ENCODE measurements at places on chromosomes 3 and 15.

DNA sequence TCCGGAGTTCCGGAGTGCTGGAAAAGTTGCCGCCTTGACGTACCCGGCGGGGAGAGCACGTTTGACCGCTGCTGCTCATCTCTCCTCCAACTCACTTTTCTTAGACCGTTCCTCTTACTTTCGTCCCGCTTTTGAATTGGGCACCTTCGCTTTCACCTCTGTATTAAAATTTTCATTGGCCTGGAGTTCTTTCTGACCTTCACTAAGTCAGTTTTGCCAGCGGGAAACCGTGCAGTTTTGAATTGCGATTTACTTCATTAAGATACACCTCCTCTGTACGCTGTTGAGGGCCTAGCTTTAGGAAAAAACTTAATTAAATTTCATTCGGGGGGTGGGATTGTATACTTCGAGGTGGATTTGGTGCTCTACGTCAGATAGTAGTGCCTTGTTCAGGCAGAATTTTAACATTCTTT, 1.3 kb downstream of the GMPS start:
- DNase-seq: no peak

DNA sequence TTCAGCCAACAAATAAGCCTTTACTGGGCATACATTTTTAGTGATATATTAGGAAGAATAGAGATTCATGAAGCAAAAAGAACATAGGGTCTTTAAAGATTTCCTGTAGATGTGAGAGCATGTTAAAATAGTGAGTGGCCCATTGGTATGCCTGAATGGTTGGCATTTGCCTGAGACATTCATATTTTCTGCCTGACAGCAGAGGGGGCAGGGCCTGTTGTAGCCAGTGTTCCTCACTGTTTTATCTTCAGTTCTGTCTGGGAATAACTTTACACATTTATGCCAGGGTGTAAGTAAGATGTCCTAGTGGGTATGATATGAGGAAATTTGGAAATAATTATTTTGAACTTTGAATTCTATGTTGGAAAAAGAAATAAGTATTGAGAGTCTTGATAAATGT, 704.7 kb upstream of the ARPP21 start:
- DNase-seq: no peak

DNA sequence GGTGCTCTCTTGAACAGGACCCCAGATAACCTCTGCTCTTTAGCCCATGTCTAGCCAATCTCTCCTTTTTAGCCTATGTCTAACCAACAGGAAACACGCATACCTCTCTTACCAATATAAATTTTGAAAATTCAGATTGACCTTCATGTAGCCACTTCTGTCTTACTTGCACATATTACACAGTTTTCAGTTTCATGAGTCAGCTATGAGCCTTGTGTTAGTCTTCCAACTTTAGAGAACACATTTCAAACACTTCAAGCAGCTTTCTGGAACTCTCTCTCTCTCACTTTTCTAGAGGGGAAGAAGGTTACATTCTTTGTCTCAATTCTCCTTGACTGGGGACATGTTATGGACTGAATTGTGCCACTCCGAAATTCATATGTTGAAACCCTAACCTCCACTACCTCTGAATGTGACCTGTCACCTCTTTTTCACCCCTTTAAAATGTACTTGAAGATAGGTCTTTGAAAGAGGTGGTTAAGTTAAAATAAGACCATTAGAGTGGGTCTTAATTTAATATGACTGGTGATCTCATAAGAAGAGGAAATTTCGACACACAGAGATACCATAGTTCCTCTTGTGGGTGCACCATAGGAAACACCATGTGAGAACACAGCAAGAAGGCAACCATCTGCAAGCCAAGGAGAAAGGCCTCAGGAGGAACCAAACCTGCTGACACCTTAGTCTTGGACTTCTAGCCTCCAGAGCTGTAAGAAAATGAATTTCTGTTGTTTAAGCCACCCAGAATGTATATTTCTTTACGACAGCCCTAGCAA, 480.3 kb upstream of the ALCAM start:
- no peak for DNase-seq

- no peak for DNase-seq
Measured at GRCh38 chr3:9387322-9387655, 10.1 kb upstream of the SETD5 start.

- no peak for DNase-seq
Measured at GRCh38 chr3:188877381-188877780, 294.4 kb upstream of the TPRG1 start.

GRCh38 chr3:158859362-158859761, 57.5 kb downstream of the MFSD1 start:
- DNase-seq: no peak

- DNase-seq: no peak
Measured at GRCh38 chr3:4596612-4597011, 103.5 kb downstream of the ITPR1 start.

GRCh38 chr15:45442507-45443135, 64.3 kb upstream of the GATM start:
- no peak for DNase-seq

DNA sequence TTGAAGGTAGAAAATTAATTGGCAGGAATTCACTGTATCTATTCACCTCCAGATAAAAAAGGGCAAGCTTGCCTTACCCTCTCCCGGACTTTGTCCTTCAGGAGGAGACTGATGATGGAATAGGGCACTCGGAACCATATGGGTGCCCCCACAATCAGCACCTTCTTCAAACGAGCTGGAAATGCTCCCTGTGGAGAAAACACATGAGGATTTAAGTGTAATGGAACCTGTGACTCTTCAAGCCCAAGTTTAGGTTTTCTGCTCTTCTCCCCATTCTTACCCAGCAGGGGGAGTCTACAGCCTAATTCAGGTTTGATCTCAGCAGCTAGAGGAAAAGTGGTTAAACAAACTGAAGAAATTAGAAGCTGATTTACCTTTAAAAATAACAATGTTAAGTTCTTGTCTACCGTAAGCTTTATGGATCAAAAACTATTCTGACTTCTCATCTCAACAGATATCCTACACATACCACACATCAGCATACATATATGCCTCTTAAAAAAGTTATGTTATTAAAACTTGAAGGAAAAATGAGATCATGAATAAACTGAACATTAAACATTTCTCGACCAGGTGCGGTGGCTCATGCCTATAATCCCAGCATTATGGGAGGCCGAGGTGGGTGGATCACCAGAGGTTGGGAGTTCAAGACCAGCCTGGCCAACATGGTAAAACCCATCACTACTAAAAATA, 57.5 kb upstream of the SIN3A start:
- DNase-seq: no peak

DNA sequence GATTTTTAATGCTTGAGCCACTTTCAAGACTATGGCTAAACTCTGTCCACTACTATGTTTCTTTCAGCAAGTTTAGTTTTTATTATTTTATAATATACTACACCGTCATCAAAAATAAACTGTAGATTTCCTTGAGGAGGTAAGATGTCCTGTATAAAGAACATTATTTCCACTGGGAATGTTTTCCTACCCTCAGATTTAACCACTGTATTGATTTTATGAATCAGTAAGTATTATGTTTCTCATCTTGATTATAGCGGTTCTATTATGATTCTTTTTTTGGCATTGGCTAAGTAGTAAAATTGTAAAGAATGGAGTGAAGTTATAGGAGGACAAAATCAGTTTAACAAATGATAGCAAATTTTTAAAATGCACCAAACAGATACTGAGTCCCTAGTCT, 44.4 kb downstream of the ADAM10 start:
- DNase-seq: no peak

- peak; percentile 46 for DNase-seq
Measured at GRCh38 chr15:60477916-60478565, 901 bp downstream of the ICE2 start.

DNA sequence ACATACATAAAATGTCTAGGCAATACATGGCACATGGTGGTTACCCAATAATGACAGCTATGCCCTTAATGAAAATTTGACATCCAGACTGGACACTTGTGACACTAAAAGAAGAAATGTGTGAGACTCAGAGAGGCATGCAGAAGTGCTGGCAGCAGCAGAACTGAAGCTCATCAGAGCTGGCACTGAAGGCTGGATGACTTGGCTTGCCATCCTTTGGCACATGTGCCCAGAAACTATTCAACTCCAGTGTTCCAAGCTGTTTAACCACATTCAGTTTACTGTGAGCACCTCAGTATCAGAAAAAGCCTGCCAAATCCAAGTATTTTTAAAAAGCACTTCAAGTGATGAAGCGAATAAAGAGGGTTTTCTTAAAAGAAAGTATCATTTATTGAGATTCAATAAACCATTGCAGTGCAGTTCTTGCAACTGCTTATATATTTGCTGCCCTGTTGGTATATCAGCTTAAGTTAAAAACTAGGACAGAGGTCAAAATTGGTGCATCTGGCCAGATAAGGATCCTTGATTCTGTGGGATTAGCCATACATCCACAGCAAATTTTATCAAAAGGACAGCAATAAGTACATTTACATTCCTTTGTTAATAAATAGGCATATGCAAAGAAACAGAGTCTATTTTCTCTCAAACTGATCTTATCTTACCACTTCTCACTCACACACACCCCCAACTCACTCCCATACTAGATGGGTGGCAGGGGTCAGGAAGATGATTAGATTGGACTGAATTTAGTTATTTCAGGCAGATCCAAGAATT, 15.8 kb downstream of the IGSF11 start:
- no peak for DNase-seq

GRCh38 chr15:56817321-56818080, 84.2 kb upstream of the ZNF280D start:
- peak; percentile 66 for DNase-seq

GRCh38 chr3:140443073-140443472, 234.8 kb upstream of the TRIM42 start:
- no peak for DNase-seq

- no peak for DNase-seq
Measured at GRCh38 chr15:75905231-75905630, 1.6 kb downstream of the FBXO22 start.

GRCh38 chr3:31600431-31600830, 67.7 kb downstream of the STT3B start:
- no peak for DNase-seq

DNA sequence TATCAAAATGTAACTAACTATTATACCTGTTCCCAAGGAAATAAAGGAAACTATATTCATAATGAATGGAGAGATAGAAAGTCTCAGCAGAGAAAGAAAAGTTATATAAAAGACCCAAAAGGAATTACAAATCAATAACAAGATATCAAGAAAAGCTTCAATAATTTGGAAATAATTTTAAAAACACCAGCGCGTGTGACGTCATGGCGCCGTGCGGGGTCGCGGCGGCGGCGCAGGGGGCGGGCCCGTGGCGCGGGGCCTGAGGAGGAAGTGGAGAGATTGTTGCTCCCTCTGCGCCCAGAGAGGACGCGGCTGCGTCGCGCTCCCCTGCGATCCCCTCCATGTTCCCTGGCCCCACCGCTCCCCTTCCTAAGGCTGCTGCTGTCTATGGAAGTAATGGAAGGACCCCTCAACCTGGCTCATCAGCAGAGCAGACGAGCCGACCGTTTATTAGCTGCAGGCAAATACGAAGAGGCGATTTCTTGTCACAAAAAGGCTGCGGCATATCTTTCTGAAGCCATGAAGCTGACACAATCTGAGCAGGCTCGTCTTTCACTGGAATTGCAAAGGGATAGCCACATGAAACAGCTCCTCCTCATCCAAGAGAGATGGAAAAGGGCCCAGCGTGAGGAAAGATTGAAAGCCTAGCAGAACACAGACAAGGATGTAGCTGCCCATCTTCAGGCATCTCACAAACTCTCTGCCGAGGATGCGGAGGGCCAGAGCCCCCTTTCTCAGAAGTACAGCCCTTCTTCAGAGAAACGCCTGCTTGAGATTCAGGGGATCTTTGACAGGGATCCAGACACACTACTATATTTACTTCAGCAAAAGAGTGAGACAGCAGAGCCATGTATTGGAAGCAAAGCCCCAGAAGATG, 4.1 kb downstream of the XCR1 start:
- DNase-seq: no peak

GRCh38 chr3:98918586-98918985, 17.1 kb upstream of the DCBLD2 start:
- no peak for DNase-seq

GRCh38 chr3:40637906-40638305, 113.1 kb downstream of the ZNF621 start:
- DNase-seq: no peak

DNA sequence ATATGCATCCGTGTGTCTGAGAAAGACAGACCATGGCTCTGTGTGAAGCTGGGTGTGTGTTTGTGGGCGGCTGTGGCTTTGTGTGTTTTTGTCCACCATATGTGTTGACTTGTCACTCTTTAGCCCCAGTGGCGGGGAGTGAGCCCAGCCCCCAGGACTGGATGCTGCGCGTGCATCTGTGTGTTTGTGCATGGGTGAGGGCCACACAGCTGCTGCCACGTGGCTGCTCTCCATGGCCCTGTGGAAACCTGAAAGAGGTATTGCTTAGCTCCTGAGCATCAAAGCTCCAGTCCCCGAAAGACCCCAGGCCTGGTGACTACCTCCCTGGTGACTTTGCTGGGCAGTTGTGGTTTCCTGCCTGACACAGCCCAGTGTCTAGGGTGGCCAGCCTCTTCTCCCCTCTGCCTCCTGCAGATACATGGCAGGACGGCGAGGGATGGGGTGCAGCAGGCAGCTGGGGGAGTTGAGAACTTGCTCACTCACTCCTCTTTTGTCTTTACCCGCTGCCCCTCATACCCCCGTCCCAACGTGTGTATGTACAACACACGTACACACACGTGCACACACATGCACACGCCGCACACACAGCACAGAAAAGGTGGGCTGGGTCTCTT, 6.5 kb downstream of the EPHB3 start:
- no peak for DNase-seq

DNA sequence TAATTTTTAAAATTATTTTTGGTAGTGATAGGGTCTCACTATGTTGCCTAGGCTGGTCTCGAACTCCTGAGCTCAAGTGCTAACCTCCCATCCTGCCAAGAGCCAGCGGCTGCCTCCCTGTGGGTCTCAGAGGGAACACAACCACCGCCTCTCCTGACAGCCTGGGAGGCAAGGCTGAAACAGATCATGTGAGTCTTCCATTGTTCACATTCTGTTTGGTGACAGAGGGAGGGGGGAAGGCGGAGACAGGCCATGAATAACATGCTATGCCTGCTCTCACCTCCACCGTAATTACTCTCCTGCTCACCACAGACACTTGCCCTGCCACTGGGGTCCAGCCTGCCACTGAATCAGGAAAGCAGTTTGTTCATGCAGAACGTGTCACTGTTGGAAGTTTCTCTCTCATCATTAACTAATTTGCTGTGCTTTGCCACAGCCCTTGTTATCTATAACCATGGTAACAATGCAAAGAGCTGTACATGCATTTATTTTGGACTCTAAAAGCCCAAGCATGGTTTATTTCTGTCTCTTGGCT, 78.4 kb upstream of the RASGRF1 start:
- peak; percentile 21 for DNase-seq

DNA sequence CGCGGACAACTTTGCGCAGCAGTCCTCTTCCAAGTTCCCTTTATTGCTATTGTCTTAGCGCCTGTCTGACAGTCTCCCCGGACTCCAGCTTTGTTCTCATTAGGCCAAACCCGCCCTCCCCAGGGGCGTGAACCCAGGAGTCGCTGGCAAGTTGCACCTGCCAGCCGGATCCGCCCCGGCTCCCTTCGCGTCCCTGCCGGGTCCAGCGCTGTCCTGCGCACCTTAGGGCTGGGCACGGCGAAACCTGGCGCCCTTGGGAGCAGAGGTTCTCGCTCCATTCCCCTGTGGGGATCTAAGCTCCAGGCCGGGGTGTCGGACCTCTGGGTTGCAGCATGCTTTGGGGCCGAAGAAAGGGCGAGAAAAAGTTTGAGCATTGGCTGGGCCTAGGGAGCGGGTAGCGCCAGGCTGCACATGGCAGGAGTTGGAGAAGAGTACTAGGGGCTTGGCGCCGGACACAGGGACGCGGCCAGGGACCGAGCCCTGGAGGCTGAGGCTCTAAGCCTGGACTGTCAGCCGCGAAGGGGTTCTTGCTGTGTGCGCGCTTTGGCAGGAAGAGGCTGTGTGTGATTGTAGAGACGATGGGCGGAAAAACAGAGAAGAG, 335.1 kb upstream of the THRB start:
- no peak for DNase-seq

GRCh38 chr3:40086890-40087883, 222.3 kb upstream of the EIF1B start:
- DNase-seq: peak; percentile 20
